ENCODE measurements at places on chromosomes 7 and 10. TPM values are rescaled to one million over a fixed set of nuclear protein-coding genes. Genes with fewer than 3 reads are reported as not detected.

- no peak for DNase-seq
These were observed 8.3 kb downstream of the SFRP4 start for GRCh38 chr7:37908221-37908788.

DPYSL4 gene
- 44.5 TPM for total RNA-seq

GRCh38 chr7:37394158-37394557, 54.5 kb downstream of the ELMO1 start:
- DNase-seq, result no peak

SRGN gene
- 12.3 TPM for total RNA-seq

DNA sequence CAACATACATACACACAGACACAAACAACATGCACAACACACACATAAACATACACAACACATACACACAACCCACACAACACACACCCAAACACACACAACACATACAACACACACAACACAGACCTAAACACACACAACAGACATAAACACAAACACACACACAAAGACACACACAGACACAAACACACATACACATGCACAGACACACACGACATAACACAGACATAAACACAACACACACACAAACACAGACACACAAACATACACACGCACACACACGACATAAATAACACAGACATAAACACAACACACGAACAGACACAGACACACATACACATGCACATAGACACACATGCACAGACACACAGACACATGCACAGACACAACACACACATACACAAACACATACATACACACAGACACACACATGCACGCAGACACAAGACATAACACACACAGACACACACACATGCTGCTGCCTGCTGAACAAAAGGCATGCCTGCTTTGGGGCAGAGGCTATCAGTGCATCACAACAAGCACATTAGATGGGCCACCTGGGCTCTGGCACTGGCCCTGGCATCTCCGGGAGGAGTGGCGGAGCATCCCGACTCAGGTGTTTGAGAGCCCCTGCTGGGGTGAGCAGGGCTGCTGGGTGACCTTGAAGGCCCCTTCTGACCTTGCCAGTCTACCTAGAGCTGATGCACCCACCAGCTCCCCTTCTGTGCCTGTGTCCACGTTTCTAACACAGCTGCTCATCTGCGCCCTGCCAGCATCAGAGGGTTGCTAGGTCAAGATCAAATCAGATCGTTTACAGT, 5.3 kb downstream of the LRCH4 start:
- no peak for DNase-seq

CCDC146 gene
- 15.8 TPM for total RNA-seq

CHCHD3 gene
- 50.8 TPM for total RNA-seq

SVOPL gene
- total RNA-seq, result 1.00 TPM

- DNase-seq, result no peak
These were observed 9.2 kb downstream of the LGI1 start for GRCh38 chr10:93766918-93767317.

CLDN4 gene
- 2.7 TPM for total RNA-seq

DNA sequence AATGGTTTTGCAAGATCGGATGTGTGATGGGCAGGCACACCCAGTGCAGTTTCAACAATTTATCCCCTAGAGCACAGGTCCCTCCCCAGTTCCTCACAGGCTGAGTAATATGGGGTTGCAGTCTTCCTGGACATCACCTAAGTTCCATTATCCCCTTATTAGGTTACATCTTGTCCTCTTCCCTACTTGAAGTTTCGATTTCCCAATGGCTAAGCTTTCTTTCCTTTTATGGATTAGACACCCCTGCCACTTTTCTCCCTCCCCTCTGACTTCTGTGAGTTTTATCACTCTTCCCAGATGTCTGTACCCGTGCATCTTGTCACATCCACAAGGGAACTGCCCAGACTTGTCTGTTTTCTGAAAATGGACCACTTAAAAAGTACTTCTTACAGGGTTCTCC, 2.4 kb upstream of the NIPSNAP2 start:
- DNase-seq, result no peak

DNA sequence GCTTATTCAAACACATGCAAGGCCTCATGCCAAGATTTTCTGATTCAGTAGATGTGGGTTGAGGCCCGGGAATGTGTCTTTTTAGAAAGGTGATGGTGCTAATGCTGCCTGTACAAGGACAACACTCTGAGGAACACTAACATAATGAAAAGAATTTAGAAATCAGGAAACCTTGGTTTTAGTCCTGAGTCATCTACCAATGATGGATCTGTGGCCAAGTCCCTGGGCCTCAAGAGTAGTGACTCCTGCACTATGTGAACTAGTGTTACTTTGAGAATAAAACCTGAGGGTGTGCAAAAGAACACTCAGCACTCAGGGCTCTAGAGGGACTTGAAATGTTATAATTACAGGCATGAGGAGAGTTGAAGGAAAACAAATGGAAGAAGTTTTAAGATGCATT, 741.7 kb upstream of the GALNT17 start:
- no peak for DNase-seq

DNA sequence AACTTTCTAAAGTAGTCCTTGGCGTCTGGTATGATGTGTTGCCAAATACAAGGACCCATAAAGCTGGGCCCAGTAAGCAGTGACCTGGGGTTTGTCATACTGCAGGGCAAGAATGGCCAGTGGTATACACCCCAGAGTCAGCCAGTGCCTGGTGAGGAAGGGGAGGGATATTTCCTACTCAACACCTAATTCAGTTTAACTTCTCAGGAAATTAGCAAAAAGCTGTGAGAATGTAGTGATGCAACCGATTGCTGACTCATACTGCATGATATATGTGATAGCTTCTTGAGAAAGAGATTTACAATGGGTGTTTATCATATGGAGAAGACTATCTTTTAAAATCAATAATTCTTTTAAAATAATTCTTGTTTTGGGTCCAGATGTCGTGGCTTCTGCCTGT, 889.3 kb upstream of the CELF2 start:
- DNase-seq, result no peak

GRCh38 chr7:99108613-99109012, 35.3 kb downstream of the SMURF1 start:
- no peak for DNase-seq

RASA4B gene
- 23.3 TPM for total RNA-seq

GRCh38 chr7:25823571-25823970, 328.4 kb upstream of the NFE2L3 start:
- no peak for DNase-seq

INTS1 gene
- total RNA-seq, result 31.7 TPM

PILRA gene
- 3.3 TPM for total RNA-seq

DNA sequence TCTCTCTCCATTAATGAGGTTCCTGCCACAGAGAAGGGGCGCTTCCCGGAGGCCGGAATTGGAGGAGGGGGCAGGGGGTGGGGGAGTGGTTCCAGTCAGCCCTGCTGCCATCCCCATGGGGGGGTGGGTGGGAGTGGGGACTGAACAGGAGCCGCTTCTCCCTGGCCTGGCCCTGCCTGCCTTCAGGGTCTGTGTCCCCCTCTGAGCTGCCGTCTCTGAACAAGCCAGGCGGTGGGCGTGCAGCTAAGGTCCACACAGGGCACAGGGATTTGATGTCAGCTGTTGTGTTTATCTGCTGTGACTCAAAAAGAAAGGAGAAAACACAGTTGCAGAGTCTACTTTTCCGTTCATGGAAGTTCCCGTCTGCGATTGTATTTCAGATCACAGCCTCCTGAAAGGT, 141.5 kb upstream of the PCBD1 start:
- no peak for DNase-seq

GRCh38 chr7:21345361-21345760, 82.5 kb upstream of the SP4 start:
- DNase-seq, result no peak

VSIR gene
- 4.7 TPM for total RNA-seq

DNA sequence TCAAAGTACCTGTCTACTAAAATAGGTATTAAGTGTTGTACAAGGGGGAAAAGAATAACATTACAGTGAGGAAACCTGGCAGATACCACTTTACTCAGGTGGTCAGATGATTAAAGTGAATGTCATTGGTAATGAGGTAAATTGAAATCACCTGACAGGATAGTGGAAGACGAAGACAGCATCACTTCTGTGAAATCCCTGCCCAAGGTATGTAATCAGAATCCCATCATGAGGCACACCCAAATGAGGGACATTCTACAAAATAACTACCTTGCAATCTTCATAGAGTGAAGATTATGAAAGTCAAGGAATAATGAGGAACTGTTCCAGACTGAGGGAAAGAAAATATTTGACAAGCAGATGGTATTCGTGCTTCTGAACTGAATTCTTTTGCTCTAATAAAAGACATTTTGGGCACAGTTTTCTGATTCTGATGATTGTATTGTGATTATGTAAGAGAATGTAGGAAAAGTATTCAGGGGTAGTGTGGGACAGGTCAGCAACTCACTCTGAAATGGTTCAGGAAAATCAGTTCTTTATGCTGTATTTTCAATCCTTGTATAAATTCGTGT, 33.3 kb upstream of the ARMS2 start:
- DNase-seq, result no peak

GRCh38 chr10:42932116-42932515, 144.8 kb upstream of the RET start:
- DNase-seq, result no peak

DNA sequence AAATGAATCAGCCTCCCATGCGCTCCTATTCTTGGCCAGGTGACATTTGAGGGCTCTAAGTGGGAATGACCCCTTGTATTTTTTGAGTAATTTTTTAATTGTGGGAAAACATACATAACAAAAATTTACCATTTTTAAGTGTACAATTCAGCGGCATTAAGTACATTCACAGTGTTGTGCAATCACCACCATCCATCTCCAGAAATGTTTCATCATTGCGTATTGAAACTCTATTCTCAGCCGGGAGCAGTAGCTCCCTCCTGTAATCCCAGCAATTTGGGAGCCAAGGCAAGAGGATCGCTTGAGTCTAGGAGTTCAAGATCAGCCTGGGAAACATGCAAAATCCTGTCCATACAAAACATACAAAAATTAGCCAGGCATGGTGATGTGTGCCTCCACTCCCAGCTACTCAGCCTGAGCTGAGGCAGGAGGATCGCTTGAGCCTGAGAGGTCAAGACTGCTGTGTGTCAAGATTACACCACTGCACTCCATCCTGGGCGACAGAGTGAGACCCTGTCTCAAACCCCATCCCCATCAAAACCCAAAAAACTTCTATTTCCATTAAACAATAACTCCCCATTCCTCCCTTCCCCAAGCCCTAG, 2.5 kb downstream of the ANTXRL start:
- no peak for DNase-seq

- DNase-seq, result no peak
These were observed 61.2 kb upstream of the CAPZA2 start for GRCh38 chr7:116801092-116801710.

TECPR1 gene
- total RNA-seq, result 22.8 TPM

CADPS2 gene
- 83.7 TPM for total RNA-seq

PVRIG gene
- not detected for total RNA-seq

AKR1C1 gene
- total RNA-seq, result 22.4 TPM

PAXIP1 gene
- total RNA-seq, result 20.5 TPM

GRCh38 chr10:54797636-54798321, 3.3 kb downstream of the PCDH15 start:
- no peak for DNase-seq

ABCB1 gene
- total RNA-seq, result 10.4 TPM

Data from cerebellum (tissue), 4 donors.